Activated T-cell treated with anti-CD3 and anti-CD28 coated beads, Interleukin-2, amount 50 U/mL, for 72 hours (primary cell): ENCODE measurements at places on chromosomes 4 and X. TPM values are rescaled to one million over a fixed set of nuclear protein-coding genes. Genes with fewer than 3 reads are reported as not detected.
A peak's percentile ranks its signal among the peaks of the same experiment; 100 is the strongest.

Gene PAGE4
- total RNA-seq = not detected

Gene PDGFRA
- not detected for total RNA-seq

DNA sequence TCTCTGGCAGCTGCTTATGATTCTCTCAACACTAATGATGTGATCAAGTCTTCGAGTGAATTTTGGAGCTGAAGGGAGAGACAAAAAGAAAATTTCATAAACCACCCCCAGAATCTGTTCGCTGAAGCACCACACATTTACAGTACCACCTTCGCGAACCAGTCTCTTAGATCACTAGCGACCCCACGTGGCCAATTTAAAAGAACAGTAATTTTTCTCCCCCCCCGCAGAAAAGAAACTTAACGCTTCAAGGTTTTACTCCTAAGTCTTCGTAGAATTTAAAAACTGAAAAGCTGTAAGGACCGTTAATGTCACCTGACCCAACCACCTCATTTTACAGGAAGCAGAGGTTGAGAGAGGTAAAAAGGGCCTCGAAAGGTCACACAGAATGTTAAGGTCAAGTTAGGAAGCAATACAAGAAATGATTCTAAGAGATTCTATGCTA is 187.5 kb downstream of the QDPR start:
- DNase-seq = peak; percentile 60

DNA sequence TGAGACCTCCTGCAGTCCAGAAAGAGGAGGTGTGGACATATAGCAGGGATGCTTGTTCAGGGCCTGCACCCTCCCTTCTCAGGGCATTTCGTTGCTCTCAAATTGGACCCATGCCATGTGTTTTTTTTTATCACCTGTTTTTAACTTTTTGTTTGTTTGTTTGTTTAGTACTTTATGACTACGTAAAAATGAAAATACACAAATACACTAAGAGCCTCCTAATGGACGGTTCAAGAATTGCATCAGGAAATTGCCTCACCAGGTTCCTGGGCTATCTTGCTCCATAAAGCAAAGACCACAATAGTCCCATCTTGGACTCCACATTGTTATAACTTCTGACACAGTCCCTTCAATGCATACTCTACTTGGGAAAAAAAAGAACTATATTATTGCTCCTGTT is 1685.9 kb upstream of the TENM3 start:
- DNase-seq = no peak

GRCh38 chr4:40363945-40364344 is 28.8 kb downstream of the CHRNA9 start:
- DNase-seq = no peak

Gene NXF3
- total RNA-seq = 0.12 TPM

Gene RRH
- 0.99 TPM for total RNA-seq

Gene FAT4
- total RNA-seq = not detected

DNA sequence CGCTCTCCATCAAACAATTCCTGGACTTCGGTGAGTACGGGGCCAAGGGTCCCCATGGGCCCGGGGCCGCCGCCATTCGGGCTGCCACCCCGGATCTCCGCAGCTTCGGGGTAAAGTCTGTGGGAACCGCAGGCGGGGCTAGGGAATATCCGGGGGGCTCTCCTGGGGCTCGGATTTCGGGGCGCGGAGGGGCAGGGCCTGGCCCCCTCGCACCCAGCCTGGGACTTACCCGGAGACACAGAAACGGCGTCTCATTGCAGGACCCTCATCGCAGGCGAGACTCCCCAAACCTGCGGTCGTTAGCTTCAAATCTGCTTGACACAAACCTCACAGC is 413 bp downstream of the PDK3 start:
- no peak for DNase-seq

GRCh38 chr4:168849997-168850396 is 160.1 kb downstream of the CBR4 start:
- no peak for DNase-seq
